ENCODE measurements at places on chromosomes 12 and 14. TPM values are rescaled to one million over a fixed set of nuclear protein-coding genes. Genes with fewer than 3 reads are reported as not detected.
A peak's percentile ranks its signal among the peaks of the same experiment; 100 is the strongest.

DNA sequence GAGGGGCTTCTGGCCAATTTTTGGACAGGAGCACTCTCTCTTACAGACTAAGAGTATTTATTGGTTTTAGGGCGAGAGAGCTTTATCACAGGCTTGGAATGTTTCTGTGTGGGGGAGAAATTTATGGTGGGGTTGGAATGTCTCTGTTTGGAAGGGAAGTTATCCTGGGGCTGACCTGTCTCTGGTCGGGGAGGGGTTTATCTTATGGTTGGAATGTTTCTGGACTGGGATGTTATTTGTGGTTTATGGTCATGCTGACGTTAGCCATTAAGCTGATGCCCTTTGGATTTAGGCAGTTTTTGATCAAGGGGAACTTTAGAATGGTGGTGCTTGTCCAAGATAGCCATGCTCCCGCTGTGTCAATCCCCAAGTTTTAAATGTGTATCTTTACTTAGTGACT is 614.8 kb downstream of the DIO2 start:
- DNase-seq: no peak

GRCh38 chr12:47080725-47081502 is 1.2 kb upstream of the AMIGO2 start:
- no peak for DNase-seq

- DNase-seq: no peak
These were observed 8.3 kb downstream of the DERA start for GRCh38 chr12:15919418-15919817.

SPTLC2 gene
- polyA plus RNA-seq: 84.9 TPM

CHD8 gene
- polyA plus RNA-seq: 67.5 TPM

GRCh38 chr14:101019990-101020710 is 116.6 kb upstream of the RTL1 start:
- no peak for DNase-seq

DNA sequence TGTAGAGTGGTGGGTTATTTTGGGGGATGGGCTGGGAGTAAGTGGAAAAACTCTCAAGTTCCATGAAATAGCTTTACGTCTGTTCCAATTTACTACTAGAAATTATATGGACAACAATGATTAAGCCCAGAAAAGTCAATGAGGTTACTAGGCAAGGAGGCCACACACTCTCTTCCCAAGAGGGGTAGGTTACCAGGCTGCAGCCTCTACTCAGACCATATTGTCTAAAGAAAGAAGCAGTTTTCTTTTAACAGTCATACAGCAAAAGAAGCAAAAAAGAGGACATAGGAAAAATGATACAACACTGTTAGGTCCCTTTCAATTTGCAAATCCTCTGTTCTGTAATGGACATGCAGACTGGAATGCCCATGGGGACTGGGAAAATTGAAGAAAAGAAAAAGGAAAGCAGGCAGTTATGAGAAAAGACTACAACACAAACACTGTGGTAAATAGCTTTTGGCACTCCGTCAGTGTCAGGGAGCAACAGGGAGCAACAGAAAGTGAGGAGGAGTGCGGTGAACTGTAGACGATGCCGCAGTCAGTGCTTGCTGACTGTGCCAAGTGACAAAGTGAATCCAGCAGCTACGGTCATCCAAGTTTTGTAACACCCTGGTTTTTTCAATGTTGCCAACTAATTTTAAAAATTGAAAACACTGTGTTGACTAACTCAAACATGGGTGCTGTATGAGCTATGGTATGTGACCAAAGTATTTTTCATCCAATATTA is 39.8 kb upstream of the HMGA2 start:
- DNase-seq: no peak

- no peak for DNase-seq
These were observed 50.8 kb downstream of the CATSPERB start for GRCh38 chr14:91681118-91681517.

GRCh38 chr12:99558109-99558508 is 89.4 kb upstream of the GARIN6 start:
- DNase-seq: no peak

- DNase-seq: no peak
These were observed 450.3 kb downstream of the RMST start for GRCh38 chr12:97912943-97913342.

DNA sequence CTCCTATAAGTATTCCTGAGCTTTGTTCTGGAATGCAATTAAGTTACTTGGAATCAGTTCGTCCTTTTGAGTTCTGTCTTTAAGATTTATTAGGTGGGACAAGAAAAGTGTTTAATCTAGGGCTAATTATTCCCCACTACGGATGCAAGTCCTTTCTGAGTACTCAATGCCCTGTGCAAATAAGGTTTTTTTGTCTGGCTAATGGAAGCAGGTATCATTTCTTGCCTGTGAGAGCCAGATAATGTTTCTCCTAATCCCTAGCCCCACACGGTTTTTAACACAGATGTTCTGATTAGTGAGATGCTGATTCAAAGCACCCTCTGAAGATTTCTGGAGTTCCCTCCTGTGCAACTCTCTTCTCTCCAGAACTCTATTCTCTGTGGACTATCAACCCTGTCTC is 296.6 kb upstream of the PRICKLE1 start:
- DNase-seq: no peak

DNA sequence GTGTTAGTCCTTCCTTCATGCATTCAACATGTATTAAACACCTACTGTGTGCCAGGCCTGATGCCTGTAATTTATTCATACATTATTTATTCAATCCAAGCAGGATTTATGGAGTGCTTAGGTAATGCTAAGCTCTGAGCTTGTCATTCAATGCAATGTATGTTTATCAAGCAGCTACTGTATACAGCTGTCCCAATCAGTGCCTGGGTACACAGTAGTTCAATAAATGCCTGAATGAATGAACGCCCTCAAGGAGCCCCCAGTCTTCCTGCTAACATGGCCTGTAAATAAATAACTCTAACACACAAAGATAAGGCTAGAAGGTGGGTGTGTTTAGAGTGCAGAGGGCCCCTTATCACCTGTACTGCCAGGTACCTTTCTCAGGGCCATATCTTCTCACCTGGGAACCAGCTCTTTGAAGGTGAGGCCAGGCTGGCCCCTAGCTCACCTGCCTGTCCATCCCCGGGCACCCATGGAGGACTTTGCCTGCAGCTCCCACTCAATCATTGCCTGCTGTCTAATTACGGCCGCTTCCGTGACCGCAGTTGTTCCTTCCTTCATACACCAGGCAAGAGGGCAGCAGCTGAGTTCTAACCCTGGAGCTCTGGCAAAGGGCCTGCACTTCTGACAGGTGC is 20.0 kb upstream of the KDM2B start:
- DNase-seq: no peak

KLRC3 gene
- polyA plus RNA-seq: not detected

OTUB2 gene
- polyA plus RNA-seq: 5.1 TPM

DNA sequence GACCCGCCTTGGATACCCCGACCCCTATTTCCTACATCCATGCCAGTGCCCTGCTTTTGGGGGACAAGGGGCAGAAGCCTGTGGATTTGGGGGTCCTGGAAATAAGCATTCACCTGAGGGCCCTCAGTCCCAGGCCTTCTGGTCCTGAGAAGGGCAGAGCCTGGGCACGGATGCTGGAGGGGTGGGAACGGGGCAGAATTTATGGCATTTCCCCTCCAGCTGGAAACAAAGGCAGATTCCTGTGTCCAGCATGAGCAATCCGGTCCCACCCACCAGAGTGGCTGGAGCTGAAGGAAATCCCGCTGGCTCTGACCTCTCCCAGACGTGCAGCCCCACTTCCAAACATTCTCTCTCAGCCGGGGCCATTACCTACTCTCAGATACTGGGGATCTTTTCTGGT is 9.3 kb downstream of the ANKRD33 start:
- DNase-seq: no peak

DNA sequence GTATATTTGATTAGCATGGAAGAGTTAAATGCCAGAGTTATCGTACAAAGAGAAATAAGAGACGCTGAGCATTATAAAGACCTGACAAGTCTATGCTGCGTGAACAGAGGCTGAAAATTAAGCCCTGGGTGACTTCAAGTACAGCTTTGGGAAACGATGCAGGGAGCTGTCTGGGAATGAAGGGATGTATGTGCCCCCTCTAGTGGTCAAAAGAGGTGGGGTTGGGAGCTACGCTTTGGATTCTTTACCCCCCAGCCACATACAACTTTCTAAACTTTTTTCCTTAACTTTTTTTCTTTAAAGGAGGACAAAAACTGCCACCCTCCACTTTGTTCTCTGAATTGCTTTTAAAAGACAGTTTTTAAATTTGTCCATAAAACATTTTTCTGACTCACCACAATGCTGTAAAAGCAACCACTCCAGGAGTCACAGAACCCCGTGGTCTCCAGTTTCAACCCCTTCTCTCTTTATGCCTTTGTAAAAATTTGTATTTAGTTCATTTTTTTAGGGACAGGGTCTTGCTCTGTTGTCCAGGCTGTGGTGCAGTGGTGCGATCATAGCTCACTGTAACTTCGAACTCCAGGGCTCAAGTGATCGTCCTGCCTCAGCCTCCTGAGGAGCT is 59.4 kb downstream of the ZNF664 start:
- DNase-seq: peak; percentile 33

FAM181A gene
- polyA plus RNA-seq: not detected

DNA sequence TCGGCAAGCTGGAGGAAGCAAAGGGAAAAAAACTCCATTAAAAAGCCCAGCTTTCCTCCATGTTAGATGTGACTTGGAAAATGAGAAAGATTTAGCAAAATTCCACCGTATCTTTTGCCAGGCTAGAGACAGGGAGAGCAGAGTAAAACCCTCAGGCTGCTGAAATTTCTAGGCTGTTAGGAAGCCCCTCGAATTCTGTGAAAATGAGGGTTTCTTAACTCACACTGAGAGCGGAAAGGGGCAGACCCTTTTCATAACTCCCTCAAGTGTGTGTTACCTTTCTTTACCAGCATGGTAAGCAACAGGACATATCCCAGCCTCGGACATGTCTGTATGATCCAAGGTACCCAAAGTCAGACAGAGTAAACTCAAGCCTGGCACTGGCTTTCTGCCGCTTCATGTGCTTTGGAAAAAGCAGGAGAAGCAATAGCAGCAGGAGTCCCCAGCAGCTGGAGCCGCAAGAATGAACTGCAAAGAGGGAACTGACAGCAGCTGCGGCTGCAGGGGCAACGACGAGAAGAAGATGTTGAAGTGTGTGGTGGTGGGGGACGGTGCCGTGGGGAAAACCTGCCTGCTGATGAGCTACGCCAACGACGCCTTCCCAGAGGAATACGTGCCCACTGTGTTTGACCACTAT is at the start of gene RHOJ:
RHOJ (plus strand) TSS at position 37 of the 637 bp plus-strand sequence; CDS start at position 464, 427 bp downstream.
- DNase-seq: no peak

GRIN2B gene
- 0.84 TPM for polyA plus RNA-seq

RBM23 gene
- polyA plus RNA-seq: 125 TPM

INHBE gene
- polyA plus RNA-seq: 0.42 TPM

CLEC4A gene
- 1.8 TPM for polyA plus RNA-seq

GRCh38 chr12:89756194-89756584 is 47.6 kb upstream of the ATP2B1 start:
- no peak for DNase-seq

DNA sequence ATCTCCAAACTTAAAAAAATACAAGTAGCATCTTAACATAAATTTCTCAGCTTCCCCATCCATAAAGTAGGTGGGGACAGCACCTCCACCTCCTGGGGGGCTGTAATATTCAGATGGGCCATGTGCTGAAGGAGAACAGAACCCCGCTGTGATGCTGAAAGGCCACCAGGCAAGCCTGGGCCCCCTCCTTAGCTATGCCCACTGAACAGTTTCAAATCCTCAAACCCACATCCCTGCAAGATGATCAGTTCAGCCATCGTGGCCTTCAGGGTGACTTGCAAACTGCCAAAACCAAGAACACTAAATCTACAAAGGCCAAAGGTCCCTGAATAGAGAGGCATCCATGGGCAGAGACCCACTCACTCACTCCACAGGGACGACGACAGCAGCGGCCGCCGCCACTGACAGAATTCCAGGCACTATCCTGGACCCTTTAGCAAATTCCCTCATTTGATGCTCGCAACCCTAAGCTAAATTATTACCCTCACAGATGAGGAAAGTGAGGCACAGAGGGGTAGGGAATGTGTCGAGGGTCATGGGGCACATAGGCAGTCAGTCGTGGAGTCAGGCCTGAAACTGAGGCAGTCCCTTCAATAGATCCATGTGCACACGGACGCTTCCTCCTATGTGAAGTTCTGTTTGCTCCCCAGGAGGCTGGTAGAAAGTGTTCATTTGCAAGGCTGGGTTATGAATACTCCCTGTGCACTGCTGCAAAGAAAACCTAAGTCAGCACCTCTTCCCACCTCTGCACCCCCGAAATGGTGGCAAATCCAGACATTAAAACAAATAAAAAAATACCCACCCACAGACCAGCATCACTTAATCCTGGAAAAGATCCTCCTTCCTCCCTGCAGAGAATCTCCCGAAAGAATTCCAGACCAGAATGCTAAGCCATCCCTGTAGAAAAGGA is 5.9 kb downstream of the ITPK1 start:
- no peak for DNase-seq

GRCh38 chr12:30828686-30829085 is 73.9 kb upstream of the CAPRIN2 start:
- DNase-seq: no peak

- peak; percentile 77 for DNase-seq
These were observed 55.0 kb downstream of the PHETA1 start for GRCh38 chr12:111313833-111314259.

IL26 gene
- polyA plus RNA-seq: not detected

STRN3 gene
- 48.0 TPM for polyA plus RNA-seq

GRCh38 chr14:104708606-104709268 is 15.3 kb upstream of the ADSS1 start:
- DNase-seq: no peak

STRAP gene
- 197 TPM for polyA plus RNA-seq

DNA sequence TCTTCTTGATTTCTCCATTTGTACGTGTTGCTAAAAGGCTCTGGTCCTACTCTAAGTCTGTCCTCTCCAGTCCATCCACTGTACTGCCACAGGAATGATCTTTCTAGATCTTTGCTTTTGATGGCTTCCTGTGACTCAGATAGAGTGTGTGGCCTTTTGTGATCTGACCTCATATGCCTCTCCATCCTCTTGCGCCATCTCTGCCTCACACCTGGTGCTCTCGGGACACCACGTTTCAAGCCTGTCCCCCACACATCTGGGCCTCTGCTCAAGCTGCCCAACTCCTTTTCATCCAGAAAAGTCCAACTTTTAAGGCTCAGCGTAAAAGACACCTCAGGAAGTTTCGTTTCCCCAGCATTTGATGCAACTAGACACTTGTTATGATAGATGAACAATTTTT is 39.0 kb downstream of the DCAF4 start:
- DNase-seq: no peak

TAS2R30 gene
- polyA plus RNA-seq: not detected

MTHFD1 gene
- polyA plus RNA-seq: 73.8 TPM
